ENCODE measurements at places on chromosomes 11 and 22. TPM values are rescaled to one million over a fixed set of nuclear protein-coding genes. Genes with fewer than 3 reads are reported as not detected.

DNA sequence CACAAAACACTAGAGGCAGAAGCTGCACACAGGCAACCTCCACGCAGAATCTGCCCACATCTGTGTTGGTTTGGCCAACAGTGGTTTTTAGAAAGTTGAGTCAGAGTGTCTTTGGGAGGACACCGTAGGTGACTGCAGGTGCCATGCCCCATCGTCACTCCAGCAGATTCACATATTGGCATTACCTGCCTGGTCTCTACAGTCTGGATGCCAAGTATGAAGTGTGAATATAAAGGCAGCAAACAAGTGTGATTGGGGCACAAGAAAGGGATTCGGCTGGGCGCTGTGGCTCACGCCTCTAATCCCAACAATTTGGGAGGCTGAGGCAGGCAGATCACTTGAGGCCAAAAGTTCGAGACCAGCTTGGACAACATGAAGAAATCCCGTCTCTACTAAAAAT is 11.0 kb upstream of the FXYD2 start:
- no peak for DNase-seq

- DNase-seq = no peak
Observed at GRCh38 chr11:4699697-4700435, 2.2 kb upstream of the OR51E2 start.

- DNase-seq = peak; percentile 79
Observed at GRCh38 chr11:112564228-112564955, 303.7 kb upstream of the PLET1 start.

GRCh38 chr11:43376594-43376993 is 17.9 kb downstream of the TTC17 start:
- DNase-seq = peak; percentile 86

GRCh38 chr11:76756341-76756741 is 26.8 kb upstream of the TSKU start:
- DNase-seq = no peak

- peak; percentile 12 for DNase-seq
Observed at GRCh38 chr11:92659793-92660192, 309.7 kb upstream of the MTNR1B start.

- DNase-seq = no peak
Observed at GRCh38 chr11:114621072-114621471, 25.5 kb upstream of the NXPE4 start.

The TBCEL gene
- total RNA-seq = 27.7 TPM

DNA sequence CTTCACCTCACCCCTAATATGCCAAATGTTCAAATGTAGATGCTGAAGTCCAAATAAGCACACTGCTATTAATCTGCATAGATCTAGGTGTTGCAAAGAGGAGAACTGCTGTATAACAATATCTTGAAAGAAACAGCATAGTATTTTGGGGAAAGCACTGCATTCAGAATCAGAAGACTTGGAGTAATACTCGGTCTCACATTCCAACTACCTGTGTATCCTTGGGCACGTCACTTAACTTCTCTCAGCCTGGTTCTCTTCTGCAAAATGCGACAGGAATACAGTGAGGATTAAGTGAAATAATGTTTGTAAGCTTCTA is 332 bp upstream of the HMGXB4 start:
- DNase-seq = no peak

- peak; percentile 95 for DNase-seq
Observed at GRCh38 chr11:59550842-59551658, 39.7 kb downstream of the OR4D9 start.

The FOLR3 gene
- 0.99 TPM for total RNA-seq

GRCh38 chr11:19328586-19329311 is 88.0 kb upstream of the E2F8 start:
- DNase-seq = no peak

The C11orf91 gene
- not detected for total RNA-seq

The CCDC116 gene
- 0.17 TPM for total RNA-seq

GRCh38 chr22:25970374-25970911 is 198.8 kb upstream of the SEZ6L start:
- DNase-seq = no peak

GRCh38 chr11:117273550-117274289 is 17.4 kb upstream of the BACE1-AS start:
- DNase-seq = peak; percentile 89

DNA sequence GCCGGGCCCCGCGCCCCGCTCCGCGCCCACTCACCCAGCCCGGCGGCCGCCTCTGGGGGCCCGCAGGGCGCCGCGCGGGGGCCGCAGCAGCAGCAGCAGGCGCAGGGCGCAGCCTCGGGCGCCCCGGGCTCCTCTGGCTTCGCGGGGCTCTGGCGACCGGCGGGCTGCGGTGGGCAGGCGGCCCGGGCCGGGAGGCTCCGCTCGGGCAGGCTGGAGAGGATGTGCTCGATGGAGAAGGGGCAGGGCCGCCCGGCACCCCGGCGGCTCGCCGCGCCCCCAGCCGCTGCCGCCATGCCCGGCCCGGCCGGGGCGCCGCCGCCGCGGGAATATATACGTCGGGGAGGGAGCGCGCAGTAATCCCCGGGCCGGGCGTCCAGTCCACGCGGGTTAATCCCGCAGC is at the start of gene GSC2:
GSC2 (minus strand) TSS at position 302 of the 400 bp plus-strand sequence; CDS start at position 293, 9 bp downstream.
- no peak for DNase-seq

The SYT13 gene
- total RNA-seq = not detected

The ARHGAP20 gene
- total RNA-seq = 11.6 TPM

The PDGFD gene
- total RNA-seq = 1.3 TPM

- no peak for DNase-seq
Observed at GRCh38 chr11:118628861-118629549, 21.6 kb downstream of the PHLDB1 start.

DNA sequence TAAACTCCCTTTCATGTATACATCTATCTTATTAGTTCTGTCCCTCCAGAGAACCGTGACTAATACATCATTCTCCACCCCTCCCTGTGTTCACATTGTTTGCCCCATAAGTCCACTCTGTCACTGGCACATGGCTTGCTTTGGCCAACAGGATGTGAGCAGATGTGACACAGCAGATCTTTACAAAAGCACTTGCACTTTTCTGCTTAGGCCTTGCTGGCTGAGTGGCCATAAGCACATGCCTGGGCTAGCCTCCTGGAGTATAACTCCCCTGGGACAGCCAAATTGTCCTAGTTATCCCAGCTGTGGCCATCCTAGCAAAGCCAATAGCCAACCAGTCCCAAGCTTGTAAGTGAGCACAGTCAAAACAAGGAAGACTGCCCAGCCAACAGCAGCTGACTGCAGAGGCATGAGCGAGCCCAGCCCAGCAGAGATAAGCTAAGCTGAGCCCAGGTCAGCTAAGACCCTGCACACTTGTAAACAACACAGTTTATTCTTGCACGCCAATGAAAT is 9.7 kb upstream of the RCN1 start:
- DNase-seq = peak; percentile 50

The THY1 gene
- 105 TPM for total RNA-seq

GRCh38 chr22:28728621-28729313 is 12.9 kb downstream of the CHEK2 start:
- DNase-seq = no peak

The SPI1 gene
- total RNA-seq = not detected

DNA sequence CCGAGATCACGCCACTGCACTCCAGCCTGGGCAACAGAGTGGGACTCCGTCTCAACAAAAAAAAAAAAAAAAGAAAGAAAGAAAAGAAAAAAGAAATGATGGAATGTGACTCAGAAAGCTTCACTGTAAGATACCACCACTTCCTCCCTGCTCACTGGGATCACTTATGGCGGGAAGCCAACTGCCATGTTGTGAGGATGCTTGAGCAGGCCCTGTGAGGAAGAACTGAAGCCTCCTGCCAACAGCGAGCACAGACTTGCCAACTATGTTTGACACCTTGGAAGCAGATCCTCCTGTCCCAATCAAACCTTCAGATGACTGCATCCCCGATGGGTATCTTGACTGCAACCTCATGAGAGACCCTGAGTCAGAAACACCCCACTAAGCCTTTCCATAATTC is 8.3 kb downstream of the SEC14L6 start:
- DNase-seq = no peak

The DEUP1 gene
- under 0.01 TPM for total RNA-seq

DNA sequence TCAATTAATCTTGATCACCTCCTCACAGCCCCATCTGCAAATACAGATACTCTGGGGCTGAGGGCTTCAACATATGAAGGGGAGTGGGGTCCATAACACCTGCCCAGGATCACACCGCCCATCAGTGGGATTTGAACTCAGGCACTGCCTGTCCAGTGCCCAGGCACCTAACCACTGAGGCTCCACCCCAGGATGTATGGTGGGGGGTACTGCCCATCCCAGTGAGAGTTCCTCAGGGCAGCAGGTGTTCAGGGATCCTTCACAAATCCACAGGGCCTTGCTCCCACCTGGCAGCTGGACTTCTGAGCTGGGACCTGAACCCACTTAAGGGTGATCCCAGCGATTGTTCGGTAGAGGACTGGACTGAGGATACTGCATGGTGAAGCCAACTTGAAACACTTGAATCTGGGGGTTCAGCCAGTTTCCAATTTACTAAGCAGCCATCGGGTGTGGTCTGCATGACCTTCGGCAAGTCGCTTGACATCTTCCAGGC is 33.3 kb downstream of the PRDM11 start:
- no peak for DNase-seq

The CASP4 gene
- 196 TPM for total RNA-seq

The ADAMTS8 gene
- 15.0 TPM for total RNA-seq

DNA sequence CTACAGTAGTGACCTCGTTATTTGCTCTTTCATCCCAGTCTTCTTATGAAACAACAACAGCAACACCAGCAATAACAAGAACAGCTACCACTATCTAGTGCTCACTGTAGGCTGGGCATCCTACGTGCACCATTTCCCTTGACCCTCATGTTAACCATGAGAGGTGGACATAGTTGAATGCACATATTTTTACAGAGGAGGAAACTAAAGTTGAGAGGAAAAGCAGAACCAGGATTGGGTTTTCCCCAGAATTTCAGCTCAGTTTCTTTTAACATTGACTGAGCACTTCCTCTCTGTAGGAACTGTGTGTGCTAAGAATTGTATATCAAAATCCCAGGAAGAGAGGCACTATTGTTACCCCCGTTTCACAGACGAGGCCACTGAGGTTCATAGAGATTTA is 39.4 kb upstream of the TSPAN18 start:
- DNase-seq = no peak

The SCGB1D1 gene
- not detected for total RNA-seq

DNA sequence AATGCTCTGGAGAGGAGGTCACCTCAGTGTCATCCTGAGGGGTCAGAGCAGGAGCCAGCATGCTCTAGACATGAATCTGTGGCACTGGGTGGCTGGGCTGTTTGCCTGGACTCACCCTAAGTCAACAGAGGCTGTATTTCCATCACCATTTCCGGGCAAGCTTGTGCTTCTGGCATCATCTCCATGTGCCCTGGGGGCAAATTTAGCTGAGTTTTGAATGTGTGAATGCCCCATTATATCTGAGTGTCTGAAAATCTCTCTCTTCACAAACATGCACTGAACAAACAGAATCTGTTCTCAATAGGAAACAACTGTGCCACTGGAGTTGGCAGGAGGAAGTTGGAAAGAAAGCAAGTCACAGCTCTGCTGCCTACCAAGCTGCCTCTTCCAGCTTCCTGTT is 356.2 kb downstream of the GRM5 start:
- DNase-seq = no peak

DNA sequence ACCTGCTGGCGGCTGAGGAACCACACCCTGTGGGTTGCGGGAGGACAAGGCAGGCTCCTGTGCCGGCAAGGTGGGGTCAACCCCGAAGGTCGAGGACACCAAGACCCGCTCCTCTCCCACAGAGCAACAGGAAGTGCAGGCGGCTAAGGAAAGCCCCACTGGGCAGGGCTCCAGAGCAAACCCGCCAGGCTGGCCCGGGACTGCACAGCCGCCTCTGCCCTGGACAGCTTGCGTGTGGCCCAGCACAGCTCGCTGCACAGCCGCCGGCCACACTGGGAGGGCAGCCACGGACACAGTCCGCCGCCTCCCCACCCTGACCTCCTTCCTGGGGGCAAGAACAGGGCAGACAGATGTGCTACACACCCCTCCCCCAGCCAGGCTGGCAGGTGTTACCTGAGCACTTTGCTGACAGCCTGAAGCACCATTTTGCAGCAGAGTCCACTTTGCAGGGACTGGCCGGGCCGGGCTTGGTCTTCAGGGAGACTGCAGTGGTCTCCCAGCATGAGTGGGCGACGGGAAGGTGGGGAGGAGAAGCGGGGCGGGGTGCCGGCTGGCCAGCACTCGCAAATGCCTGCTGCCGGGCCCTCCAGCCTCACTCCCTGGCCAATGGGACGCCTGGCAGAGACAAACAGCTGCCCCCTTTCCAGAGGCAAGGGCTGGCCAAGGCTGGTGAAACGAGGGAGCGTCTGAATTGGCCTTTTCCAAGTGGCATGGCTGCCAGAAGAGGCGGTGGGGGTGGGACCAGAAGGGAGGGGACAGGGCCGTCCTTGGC is at the start of gene MOB2:
MOB2 (minus strand) TSS at position 726 of the 772 bp plus-strand sequence; CDS start at position 503, 223 bp downstream.
- DNase-seq = peak; percentile 17

The RASGRP2 gene
- 1.2 TPM for total RNA-seq

DNA sequence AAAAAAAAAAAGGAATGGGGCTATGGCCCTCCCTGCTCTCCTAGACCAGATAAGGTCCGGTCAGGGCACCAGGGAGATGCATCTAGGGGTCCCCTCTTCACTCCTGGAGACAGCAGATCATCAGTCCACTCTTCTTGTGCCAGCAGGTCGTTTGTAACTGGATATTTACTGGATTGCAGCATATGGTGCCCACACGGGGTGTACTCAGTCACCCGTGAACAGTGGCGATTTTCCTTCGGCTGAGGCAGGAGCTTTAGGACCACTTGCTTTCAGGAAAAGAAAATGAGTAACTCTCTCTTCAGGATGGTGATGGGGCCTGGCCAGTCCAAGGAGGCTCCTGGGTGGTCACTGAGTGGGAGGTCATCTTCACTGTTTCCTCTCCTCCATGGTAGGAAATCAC is 38.3 kb upstream of the RAB1B start:
- no peak for DNase-seq

The TESMIN gene
- 2.0 TPM for total RNA-seq

The SMPD1 gene
- total RNA-seq = 33.9 TPM

- peak; percentile 42 for DNase-seq
Observed at GRCh38 chr22:22111267-22111751, 128.7 kb upstream of the TOP3B start.
